Small intestine (tissue), 16 donors: ENCODE measurements at places on chromosomes 3 and 15.
A peak's percentile ranks its signal among the peaks of the same experiment; 100 is the strongest.

GRCh38 chr15:65421360-65422215 lies 1.2 kb downstream of the IGDCC4 start:
- DNase-seq, result no peak

DNA sequence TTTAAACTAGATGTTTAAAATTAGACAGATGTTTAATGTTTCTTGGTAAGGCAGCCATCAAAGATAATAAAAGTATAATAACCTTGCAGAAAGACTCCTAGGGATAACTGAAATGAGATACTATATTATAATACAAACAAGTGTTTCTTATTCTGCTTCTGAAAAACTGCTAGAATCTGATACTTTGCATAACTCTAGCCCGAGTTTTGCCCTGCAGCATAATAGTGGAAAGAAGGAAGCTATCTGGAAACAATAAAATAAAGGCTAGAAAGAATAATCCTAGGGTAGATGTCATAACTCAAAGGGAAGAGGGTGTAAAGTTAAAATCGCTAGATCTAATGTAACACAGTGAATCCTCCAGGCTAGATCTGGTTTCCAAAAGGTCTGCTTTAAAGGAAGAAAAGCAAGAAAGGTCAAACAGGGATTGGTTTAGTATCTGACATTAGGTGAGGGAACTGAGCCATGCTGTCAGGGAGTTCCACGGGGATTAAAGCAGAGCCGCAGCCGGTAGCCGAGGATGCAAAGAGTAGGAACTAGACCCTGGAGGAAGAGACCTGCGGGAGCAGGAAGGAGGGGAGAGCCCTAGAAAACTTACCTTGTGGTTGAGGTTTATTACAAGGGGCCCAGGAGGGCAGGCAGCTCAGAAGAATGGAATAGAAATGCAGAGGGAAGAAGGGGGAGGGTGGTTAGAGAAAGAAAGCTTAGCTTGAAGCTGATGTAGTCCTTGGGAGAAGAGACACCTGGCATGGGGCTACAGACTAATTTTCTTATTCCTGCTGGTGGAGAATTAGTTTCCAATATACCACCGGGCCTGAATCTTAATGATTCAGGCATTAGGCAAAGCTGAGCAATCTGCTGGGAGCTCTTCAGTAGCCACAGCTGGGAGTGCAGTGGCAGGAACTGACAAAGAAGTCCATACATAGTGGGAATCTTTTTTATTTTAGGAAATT lies 46.1 kb upstream of the TUSC7 start:
- DNase-seq, result no peak

DNA sequence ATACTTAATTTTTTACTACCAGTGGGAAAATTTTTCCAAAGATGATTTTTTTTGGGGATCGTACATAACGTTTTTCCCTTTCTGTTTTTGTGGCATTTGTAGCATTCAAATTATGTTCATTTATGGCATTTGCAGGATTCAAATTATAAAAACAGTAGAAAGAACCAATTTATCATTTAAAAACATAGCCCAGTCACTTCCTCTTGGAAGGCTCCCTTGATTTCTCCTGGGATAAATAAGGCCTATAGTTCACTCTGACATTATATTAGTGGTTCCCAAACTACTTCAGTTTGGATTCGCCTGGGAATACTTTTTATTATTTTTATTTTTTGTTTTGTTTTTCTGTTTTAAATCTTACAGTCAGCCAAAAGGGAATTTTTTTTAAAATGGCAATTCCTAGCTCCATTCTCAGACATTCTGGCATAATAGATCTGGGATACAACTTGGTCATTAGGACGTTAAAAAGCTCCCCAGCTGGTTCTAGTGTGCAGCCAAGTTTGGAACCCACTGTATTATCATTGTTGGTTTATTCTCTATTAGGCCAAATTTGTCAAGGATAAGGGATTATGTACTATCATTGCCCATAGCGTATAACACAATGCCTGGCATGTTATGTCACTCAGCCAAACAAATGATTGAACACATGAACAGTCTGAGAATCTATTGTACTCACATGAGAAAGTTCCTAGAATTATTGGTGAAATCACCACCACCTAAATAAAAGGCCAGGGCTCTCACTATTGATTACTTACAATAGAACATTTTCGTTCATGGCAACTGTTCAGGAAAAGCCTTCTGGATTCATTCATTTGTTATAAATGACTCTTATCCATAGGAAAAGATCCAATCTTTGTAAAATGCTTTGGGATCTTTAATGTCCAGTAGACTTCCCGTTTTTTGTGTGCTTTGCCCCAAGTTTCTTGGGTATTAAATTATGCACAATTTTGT lies 28.9 kb downstream of the RARB start:
- DNase-seq, result no peak

DNA sequence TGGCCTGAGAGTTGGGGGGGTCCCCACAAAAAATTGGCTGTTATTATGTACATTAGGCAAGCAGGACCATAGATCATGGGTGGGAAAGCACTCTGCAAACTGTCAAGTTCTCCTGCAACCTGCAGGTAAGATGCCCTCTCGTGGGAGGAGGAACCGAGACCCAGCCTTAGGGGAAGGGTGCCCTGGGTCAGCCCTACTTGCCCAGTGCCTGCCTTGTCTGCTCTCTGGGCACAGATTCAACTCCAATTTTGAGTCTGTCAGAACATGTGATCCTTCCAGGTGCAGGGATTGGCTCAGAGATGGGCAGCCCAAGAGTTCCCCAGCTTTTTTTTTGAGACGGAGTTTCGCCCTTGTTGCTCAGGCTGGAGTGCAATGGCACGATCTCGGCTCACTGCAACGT lies 99.2 kb downstream of the PLXNA1 start:
- no peak for DNase-seq

- peak; percentile 13 for DNase-seq
Measured at GRCh38 chr3:182947888-182948287, 32.5 kb downstream of the DCUN1D1 start.

- no peak for DNase-seq
Measured at GRCh38 chr15:80945605-80946004, 44.0 kb downstream of the MESD start.

GRCh38 chr3:76509179-76509830 lies 530.6 kb upstream of the ROBO2 start:
- no peak for DNase-seq

- no peak for DNase-seq
Measured at GRCh38 chr3:122694966-122695365, 14.3 kb downstream of the PARP14 start.

GRCh38 chr3:171086914-171087313 lies 60.4 kb upstream of the SLC2A2 start:
- DNase-seq, result no peak

DNA sequence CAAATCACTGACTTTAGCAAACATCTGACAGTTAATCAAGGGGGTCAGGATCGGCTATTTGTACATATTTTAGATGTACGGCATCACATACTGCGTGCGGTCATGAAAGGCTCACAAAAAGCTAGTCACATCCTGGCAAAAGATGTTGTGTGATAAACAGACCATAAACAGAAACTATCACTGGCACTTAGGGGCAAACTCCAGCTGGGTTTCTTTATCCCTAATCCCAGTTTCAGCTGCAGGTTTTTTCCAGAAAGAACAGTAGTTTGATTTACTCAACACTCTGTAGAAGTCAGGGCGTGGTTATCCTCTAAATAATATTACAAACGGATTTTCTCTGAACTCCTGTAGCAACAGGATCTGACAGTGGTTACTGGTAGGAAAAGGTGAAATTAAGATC lies 112.4 kb upstream of the BHLHE40 start:
- DNase-seq, result peak; percentile 82

- DNase-seq, result no peak
Measured at GRCh38 chr3:141246224-141246957, 14.8 kb downstream of the PXYLP1 start.

DNA sequence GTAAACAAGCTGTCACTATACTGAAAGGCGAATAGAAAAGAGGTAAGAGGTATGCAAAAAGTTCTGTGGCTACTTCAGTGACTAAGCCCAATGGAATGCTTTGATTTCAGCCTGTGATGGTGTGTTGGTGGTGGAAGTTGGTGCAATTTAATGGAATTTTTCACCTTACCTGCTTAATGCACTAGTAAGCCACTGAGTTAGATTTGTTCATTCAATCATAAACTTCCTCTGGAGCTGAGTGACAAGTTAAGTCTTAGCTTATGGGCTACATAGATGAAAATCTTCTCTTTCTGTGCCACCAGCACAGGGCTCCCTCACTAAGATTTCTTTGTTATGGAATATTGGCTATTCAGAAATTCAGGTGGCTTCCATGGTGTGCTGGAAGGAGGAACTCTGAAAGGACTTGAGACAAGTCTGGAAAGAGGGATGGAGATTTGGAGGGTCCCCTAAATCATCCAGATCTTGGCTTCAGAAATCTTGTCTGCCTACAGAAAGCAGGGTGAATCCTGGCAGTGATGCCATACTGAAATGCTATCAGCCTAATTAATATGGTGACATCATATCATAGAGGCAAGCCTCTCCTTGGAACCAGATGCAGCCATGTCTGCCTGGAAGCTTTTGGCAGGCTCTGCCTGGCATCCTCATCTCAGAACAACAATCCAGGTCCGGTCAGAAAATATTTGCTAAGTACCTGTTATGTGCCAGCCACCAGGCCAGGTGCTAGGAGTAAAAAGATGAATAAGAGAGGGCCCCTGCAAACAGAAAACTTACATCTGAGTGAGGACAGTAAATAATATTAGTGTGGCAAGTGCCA lies 8.1 kb upstream of the GAP43 start:
- DNase-seq, result no peak

GRCh38 chr3:136862617-136863322 lies 762 bp downstream of the NCK1 start:
- DNase-seq, result peak; percentile 85

GRCh38 chr15:70589221-70589620 lies 174.1 kb downstream of the UACA start:
- no peak for DNase-seq

GRCh38 chr3:46710229-46710628 lies 7.4 kb downstream of the PRSS50 start:
- DNase-seq, result no peak

DNA sequence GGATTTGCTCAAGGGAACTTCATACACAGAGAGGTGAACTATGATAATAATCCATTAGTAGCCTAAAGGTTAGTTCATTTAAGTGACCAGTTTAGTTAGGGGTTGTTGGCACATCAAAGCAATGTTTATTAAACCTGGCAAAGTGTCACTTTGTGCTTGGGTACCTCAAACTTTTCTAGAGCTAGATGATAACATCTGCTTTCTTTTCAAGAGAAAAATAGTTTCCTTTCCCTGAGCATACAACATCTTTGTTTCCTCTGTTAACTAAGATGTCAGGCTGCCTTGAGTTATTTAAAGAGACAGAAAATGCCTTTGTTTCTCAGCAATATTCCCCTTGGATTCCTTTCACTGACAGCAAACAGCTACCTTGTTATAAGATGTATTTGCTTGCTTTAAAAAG lies 26.7 kb upstream of the SMAD3 start:
- no peak for DNase-seq

GRCh38 chr3:183233966-183234365 lies 19.1 kb upstream of the B3GNT5 start:
- no peak for DNase-seq

DNA sequence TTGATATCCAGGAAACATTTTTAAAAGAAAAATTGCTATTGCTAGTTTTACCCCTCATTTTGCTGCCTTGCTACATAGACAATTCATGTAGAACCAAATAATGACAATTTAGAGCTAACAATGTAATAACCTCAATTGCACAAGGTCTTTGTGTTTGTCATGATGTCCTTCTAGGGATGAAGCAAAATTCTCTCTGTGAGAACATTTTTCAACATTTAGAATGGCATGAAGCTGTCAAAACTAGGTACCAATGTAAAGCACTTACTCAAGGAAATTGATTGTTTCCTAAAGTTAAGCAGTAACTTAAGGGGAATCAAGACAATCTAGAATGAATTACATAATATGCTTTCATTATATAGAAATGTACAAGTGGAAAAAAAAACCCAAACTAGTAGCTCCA lies 7.9 kb upstream of the FGF7 start:
- no peak for DNase-seq

DNA sequence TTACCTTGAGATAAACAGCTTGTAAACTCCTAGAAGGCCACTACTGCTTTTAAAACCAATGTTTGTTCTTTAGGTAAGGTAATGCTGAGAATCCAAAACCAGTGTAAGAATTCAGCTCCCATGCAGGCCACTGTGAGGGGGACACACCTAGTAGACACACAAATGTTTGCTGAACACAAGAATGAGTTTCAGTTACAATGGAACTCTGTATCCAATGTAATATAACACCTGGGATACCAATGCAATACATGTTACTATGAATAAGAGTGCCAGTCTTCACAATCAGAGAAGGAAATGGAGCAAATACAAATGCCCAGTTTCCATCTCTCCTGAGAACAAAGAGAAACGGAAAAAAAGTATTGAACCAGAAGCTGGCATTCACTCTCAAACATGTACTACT lies 65.9 kb downstream of the IGF2BP2 start:
- peak; percentile 26 for DNase-seq

DNA sequence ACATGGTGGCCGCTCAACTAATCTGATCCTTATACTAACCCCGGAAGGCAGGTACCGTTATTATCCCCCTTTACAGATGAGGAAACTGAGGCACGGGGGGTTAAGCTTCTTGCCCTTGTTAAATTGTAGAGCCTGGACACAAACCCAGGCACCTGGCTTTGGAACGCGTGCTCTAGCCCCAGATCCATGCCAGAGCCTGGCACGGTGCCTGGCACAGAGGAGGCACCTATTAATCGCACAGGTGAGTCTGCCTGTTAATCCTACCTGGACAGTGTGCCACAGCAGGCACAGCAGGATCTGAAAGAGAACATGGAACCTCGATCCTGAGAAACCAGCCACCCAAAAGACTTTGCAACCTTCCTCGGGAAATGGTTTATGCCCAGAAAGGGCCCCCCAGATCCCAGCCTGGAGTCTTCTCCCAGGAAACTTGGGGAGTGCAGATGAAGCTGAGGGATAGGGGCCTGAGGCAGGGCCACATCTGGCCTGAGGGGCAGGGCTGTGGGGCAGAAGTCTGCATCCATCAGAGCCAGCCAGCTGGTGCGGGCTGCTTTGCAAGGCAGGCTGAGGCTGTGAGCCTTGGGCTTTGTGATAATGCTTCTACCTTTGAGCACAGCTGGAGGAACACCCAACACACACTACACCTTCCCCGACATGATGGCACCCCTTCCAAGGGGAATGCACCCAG lies 55.3 kb upstream of the SLC6A1 start:
- no peak for DNase-seq

DNA sequence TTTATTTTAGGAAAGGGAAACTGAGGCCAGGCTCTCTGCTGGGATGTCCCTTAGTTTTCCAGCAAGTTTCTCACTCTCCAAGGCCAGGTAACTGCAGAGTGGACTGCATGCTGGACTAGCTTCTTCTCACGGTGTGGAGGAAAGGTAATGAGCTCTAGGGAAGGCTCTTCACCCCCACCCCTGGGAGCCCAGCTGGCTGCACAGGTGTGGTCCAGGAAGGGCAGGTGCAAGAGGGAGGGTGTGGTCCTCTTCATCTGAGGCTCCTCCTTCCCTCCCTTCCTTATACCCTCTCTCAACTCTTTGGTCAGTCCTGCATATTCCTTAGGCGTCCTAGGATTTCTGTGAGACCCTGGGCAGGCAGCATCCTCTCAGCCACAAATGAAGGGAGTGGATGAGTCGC lies 33.9 kb downstream of the RNU5B-1 start:
- DNase-seq, result peak; percentile 33
